ENCODE measurements at places on chromosomes 6 and 20. TPM values are rescaled to one million over a fixed set of nuclear protein-coding genes. Genes with fewer than 3 reads are reported as not detected.

The F13A1 gene
- total RNA-seq = not detected

The SIRPB2 gene
- total RNA-seq = not detected

DNA sequence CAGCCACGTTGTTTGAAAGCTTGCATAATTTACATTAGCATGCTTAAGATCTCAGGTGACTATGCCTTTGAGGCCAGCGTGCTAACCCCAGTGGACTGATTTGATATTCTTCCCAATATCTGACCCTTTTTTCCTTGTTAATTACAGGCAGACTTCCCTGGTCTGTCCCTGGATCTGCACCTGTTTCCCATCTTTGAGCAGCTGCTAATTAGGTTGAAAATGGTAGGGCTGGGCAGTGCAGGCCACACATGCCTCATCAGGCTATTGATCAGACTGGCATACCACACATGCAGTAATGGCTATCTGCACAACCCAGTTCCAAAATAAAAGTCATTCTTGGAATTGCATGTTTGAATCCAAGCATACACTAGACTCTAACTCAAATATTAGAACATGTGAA, 164.3 kb upstream of the TFAP2D start:
- no peak for DNase-seq
- H3K36me3 ChIP-seq = no peaks in the 10 kb centered on the region
- no peak overlapping the region for H3K4me3 ChIP-seq

DNA sequence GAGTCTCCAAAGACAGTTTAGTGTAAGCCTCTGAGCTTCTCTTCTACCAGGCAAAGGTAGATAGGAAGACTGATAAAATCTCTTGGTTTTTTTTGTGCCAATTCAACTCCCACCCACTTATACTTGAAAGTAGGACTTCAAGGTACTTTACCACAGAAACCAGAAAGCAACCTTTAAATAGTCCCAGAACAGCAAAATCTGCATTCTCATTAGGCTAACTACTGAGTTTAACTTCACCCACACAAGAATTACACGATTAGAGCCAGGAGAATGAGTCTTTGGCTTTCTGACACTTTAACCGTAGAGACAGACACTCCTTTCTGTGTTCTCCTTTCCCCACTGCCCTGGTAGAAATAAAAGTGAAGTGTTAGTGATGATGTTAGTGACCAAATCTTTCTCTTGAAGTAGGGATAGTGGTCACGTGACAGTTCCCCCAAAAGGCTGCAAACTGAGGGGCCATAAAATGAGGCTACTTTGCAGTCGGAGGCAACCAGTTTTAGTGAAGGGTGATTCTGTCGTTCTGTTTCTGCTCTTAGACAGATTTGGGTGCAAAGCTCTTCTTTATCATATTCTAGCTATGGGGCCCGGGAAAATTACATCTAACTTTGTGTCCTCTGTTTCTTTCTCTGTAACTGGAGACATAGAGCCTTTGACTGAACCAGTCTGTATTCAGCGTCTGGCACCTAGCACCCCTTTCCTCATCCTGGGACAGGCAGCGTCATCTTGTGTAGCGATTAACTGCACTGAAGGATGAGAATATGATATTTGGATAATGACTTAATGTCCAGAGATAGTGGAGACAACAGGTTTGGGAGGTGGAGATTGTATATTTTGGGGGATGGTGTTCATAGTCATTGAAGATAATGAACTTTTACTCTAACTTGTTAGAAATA, 206.4 kb upstream of the CITED2 start:
- H3K27me3 ChIP-seq = peaks cover 23% of the 10 kb centered on the region
- no peak for DNase-seq
- no peak overlapping the region for H3K4me3 ChIP-seq
- no peak overlapping the region for H3K27ac ChIP-seq
- H3K36me3 ChIP-seq = no peaks in the 10 kb centered on the region

All from activated naive CD4-positive, alpha-beta T cell treated with anti-CD3 and anti-CD28 coated beads for 36 hours (primary cell).